ENCODE measurements at places on chromosomes 7 and 10.

- no peak for DNase-seq
Measured at GRCh38 chr10:35502692-35503091, 102.4 kb upstream of the GJD4 start.

DNA sequence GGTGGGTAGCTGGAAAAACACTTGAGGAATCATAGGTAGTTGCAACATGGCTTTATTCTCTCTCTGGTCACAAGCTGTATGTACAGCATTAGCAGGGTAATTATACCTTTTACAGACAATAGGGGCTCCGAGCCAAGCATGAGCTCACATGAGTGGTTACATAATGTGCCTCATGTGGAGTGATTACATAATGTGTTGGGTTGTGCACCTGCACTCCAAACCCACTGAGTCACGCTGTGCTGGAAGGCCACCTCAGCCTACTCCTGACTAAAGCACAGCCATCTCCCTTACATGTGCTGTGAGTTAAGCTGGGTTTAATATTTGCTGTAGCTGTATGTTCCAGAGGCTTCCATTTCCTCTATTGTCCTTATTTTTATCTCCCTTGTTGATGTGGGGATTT lies 348.7 kb upstream of the SEMA3C start:
- DNase-seq: no peak

- no peak for DNase-seq
Measured at GRCh38 chr10:110032801-110033700, 25.3 kb downstream of the ADD3 start.

DNA sequence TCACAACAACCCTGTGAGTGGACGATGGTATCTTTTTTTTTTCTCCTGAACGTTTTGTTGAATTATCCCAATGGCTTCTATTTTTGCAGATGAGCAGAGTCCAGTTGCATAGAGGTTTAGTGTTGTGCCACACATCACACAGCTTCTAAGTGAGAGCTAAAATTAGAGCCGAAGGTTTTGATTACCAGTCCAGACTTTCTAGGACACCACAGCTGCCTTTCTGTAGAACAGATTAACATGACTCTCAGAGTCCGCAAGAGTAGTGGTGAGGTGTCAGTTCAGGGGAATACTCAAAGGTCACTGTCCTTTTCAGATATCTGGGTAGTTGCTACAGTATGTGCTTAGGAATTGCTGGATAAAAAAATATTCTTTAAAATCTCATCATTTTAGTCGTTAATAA lies 13.8 kb downstream of the SGPL1 start:
- no peak for DNase-seq

- no peak for DNase-seq
Measured at GRCh38 chr7:47937711-47938573, 10.3 kb downstream of the PKD1L1 start.

- DNase-seq: no peak
Measured at GRCh38 chr10:17785276-17785930, 23.7 kb upstream of the MRC1 start.

GRCh38 chr10:100907175-100907574 lies 5.6 kb upstream of the SLF2 start:
- no peak for DNase-seq

DNA sequence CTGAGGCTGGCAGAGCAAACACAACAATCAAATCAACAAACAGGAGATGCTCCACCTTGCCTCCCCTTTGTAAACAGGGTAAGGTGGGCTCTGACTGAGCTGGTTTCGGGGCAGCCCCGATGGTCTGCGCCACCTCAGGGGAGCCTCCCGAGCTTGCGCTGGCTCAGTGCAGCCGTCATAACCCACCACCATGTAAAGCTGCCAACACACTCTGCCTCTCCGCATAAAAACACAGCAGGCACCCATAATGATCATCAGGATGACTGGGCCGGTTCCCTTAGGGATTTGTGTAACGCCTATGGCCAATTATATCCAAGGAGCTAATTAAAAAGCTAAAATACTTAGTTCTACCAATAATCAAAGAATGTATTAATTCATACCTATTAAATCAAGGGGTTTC lies 124.5 kb downstream of the PRPF18 start:
- no peak for DNase-seq

DNA sequence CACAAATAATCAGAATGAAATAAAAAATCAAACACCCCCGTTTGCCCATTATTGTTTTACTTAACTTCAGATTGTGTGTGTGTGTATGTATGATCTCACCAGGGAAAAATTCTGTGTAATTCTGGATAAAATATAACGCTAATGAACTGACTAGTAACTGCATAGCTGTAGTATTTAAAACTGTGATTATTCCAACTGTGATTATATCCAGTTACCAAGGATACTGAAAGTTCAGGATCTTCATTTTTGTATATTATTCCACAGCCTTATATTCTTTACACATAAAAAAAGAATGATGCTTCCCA lies 2.9 kb downstream of the TWIST1 start:
- no peak for DNase-seq

DNA sequence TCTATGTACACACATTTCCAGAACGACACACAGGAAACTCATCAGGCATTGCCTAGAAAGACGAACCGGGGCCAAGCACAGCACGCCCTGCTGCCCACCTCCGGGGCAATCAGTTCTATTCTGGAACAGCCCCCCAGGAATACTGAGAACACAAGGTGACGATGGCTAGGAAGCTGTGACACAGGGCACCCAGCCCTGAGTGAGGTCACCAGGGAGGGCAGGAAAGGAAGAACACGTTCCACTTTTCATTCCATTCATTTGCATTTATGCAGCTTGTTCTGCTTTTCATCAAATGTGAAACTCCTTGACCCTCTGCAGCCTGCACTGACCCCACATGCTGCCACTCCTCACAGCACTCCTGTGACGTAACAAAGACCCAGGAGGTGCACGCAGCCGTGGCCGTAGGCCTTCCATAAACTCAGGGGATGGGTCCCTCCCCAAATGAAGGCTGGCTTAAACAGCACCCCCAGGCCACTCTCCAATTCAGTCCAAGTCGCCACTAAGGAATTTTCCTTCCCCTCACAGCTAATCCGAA lies 28.9 kb downstream of the MAD1L1 start:
- no peak for DNase-seq

GRCh38 chr10:71156436-71156835 lies 55.9 kb upstream of the UNC5B start:
- no peak for DNase-seq

DNA sequence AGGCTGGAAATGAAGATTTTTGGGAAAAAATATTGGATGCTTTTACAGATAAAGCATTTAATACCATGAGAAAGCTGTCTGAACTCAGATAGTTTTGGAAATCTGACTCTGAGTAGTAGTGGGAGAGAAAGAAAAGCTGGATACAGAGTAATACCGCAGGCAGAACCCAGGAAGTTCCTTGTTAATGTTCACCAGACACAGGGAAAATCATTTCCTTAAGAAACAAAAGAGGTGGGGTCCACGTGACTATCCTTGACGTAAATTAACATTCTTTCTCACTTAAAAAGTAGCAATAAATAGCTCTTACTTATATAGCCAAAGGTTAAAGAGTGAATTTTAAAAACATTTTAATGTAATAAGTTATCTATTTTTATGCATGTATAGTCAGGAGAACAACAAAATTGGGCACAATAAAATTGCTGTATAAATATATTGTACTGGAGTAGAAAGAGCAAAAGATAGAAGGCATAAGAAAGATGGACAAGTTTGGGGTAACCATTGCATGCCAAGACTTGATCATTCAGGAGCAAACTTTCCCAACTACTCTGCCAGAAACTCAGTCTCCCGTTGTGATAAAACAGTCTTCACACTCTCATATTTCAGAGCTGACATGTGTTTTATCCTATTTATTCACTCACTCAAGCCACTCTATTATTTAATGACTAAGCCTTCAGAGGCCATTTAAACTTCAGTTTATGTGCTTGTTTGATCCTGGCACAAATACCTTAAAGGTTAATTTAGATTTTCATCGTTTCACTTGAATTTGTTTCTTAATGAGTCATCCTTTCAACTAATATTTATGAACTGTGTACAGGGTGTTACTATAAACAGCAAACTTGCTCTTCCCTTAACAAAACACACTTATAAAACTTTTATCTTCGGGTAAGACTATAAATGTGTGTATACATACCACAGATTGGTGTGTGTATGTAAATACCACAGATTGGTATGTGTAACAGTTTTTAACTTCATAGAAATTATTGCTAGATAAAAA lies 143.1 kb downstream of the GNAI1 start:
- peak; percentile 70 for DNase-seq

- DNase-seq: no peak
Measured at GRCh38 chr10:35355971-35356724, 19.8 kb downstream of the CCNY start.

- DNase-seq: no peak
Measured at GRCh38 chr7:117347480-117347879, 24.6 kb upstream of the WNT2 start.

GRCh38 chr7:134636008-134636449 lies 10.6 kb upstream of the BPGM start:
- no peak for DNase-seq

DNA sequence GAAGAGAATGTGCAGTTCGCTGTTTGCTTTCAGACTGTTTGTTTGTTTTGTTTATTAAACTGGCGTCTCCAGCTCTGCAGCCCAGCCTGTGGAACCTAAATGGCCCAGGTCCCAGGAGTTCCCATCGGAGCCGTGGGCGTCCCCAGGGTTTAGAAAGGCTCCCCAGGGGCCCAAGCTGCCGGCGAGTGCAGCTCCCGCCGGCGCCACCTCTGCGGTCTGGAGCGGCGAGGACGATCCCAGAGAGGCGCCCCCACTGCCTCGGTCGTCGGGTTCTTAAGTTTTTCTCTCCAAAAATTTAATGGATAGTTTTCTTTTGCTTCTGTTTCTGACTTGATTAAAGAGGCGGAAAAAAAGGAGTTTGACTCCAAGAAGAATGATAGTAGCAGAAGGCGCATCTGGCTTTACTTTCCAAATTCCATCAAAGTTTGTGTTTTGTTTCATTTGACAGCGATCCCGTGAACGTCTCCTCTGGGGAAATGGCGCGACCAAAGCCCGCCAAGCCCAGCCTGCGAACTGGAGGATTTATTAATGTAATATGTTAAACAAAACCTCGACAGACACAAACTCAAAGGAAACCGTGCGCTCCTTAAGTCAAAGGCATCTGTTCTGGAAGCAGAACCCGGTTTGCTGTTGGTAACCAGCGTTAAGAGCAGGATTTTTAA lies 718 bp upstream of the FZD1 start:
- DNase-seq: no peak

DNA sequence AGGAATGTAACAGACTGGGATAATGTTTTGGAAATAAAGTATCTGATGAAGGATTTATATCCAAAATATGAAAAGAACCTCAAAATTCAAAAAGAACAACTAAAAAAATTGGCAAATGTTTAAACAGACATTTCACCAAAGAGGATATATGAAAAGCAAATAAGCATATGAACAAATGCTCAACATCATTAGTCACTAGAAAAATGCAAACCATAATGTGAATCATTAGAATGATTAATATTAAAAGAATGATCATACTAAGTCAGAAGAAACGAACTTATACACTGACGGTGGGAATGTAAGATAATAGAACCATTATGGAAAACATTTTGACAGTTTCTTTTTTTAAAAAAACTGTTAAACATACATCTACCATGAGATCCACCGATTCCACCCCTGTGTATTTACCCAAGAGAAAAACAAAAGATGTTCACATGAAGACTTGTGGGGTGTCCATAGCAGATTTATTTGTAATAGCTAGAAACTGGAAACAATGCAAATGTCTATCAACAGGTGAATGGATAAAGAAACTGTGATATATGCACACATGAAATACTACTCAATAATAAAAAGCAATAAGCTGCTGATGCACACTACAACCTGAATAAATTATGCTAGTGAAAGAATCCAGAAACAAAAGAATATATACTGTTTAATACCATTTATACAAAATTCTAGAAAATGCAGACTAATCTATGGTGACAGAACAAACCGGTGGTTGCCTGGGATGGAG lies 35.7 kb downstream of the PRKG1 start:
- DNase-seq: no peak

GRCh38 chr10:60048091-60048501 lies 141.7 kb upstream of the CCDC6 start:
- peak; percentile 14 for DNase-seq
